ENCODE measurements at places on chromosomes 7 and 10.

GRCh38 chr10:80498833-80499741, 38.6 kb upstream of the SH2D4B start:
- DNase-seq = no peak

DNA sequence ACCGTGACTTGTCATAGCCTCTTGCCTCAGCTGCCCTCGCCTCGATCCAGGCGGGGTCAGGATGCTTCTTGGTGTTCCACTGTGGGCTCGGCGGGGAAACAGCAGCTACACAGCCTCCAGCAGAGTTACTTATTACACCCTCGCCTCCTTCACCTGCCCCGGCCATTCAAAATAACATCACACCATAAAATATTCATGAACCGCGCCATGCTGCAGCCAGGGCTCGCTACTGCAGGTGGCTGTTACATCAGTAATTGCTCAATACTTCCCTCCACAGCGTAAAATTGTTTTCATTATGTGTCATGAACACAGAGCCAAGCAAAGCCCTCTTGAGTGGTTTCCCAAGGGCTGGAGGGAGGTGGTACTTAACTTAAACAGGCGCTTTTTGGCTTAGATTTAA, 241.5 kb upstream of the SP8 start:
- no peak for DNase-seq

- DNase-seq = no peak
Measured at GRCh38 chr7:106616708-106617051, 44.3 kb downstream of the CCDC71L start.

DNA sequence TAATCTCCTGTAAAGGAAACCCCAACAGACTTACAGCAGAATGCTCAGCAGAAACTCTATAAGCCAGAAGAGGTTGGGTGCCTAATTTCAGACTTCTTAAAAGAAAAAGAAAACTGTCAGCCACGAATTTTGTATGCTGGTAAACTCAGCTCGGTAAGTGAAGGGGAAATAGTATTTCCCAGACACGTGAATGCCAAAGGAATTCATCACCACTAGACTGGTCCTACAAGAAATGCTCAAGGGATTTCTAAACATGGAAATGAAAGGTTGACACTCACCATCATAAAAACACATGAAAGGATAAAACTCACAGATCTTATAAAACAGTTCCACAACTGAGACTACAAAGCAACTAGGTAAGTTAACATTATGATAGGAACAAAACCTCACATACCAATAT, 68.6 kb downstream of the GLCCI1 start:
- DNase-seq = no peak

DNA sequence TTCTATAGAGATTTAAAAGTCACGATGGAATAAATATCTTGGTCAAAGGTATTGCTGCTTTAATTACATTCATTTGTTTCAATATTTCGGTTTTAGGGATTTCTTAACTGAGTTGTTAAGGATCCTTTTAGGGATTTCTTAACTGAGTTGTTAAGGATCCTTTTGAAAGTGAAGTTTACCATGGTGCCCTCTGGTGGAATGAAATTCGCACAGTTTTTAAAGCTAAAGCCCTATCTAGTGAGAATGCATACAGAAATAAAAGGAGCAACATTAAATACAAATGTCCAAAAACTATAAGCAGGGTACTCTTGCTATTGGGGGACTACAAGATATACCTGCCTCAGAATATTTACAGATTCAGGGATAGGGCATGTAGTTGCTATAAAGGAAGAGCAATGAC, 193.7 kb downstream of the RNLS start:
- DNase-seq = no peak

GRCh38 chr10:101151395-101151794, 20.3 kb downstream of the TLX1 start:
- no peak for DNase-seq

DNA sequence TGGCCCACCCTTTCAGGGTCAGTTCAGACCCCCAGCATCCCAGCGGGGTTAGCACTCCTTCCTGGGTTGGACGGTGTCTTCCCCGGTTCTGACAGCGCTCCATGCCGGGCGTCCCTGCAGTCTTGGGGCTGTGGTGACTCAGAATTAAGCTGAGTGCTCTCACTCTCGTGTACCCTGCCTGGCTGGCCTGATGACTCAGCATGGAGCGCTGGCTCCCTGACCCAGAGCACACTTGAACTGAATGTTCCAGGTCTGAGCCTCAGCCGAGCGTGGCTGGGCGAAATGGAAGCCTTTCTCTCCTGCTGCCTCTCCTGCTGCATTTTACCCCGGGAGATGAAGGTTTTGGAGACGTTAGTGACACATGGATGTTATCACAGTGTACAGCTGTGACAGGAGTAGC, 7.1 kb downstream of the BAG3 start:
- DNase-seq = no peak

DNA sequence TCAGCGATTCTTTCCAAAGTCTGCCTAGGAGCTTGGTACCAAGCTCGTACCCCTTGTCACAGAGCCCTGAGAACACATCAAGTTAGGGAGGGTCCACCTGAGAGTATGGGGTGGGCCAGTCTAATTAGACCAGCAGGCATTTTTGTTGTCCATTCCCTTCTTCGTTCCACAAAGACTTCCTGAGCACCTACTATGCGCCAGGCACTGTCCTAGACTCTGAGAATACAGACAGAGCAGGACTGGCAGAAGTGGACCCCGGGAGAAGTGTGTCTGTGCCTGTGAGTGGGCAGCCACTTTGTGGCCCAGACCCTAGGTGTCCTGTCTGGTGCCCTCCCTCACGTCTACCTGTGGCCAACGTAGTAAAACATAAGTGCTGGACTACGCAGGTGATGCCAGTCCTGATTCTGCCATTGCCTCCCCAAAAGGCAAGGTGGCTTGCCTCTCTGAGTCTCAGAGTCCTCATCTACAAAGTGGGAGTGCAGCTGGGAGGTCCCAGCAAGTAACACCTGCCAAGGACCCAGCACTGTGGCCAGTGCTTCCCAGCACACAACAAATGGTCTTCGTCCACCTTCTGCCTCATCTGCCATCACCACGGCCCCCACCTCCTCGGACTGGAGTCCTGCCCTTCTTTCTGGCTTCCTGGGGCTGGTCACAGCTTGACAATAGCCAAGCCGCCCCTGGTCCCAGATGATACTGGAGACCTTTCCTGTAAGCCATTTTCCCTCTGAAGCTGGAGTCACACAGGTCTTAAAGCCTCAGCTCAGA, 54.3 kb upstream of the DUSP5 start:
- DNase-seq = no peak

- DNase-seq = no peak
Measured at GRCh38 chr10:110641256-110641655, 2.9 kb upstream of the RBM20 start.

DNA sequence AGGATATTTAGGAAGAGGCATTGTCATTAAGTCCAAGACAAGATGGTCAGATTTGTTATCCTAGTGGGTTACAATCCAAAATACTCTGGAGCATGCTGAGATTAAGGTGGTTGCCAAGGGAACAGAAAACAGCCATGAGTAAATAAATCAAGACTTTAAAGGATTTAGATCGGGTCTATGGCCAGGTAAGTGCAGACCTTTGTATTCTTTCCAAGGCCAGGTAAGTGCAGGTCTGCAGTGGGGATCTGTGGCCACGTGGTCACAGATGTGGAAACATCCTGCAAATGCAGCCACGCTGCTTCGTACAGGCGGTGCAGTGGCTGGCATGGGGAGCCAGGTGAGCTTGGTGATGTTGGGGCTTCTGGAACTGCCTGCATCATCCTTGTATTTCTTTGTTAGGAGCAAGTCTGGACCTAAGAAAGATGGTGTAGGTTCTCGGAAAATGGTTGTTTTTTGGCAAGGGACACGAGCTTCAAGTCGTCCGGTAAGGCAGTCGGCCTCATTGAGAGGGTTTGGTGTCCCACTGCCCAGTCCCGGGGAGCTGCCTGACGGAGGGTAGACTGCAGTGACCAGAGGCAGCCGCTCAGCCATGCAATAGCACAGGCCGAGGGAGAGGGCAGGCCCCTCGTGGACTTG, 21.8 kb downstream of the ZNF775 start:
- DNase-seq = no peak

GRCh38 chr10:47379445-47379785, 4.7 kb downstream of the ZNF488 start:
- DNase-seq = no peak

DNA sequence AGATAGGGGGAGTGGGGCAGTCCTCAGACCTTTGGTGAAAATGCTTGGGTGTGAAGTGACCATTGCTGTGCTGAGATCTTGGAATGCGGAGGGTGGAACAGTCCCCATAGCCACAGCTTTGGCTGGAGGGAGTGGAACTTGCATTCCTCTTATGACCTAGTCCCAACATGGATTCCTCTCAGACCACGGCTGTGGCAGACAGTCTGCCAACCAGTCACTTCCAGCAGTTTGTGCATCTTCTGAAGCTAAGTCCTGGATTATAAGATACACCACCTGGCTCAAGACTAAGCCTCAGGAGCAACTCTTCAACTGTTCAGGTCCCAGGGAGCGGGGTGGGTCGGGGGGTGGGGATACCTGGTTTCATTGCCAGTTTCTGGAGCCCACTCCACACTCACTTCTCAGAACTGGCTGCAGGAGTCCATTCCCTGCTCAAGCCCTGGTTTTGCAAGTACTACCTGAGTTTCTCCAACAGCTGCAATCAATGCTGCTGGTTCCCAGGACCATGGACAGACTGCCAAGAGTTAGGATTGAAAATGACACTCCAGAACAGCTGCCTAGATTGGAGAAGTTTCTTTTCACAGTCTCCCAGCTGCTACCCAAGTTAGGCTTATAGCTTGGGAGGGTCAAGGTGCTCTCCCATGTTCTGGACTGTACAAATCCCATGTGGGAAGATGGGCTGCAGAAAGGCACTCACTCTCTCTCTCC, 29.1 kb upstream of the DGKB start:
- DNase-seq = no peak

DNA sequence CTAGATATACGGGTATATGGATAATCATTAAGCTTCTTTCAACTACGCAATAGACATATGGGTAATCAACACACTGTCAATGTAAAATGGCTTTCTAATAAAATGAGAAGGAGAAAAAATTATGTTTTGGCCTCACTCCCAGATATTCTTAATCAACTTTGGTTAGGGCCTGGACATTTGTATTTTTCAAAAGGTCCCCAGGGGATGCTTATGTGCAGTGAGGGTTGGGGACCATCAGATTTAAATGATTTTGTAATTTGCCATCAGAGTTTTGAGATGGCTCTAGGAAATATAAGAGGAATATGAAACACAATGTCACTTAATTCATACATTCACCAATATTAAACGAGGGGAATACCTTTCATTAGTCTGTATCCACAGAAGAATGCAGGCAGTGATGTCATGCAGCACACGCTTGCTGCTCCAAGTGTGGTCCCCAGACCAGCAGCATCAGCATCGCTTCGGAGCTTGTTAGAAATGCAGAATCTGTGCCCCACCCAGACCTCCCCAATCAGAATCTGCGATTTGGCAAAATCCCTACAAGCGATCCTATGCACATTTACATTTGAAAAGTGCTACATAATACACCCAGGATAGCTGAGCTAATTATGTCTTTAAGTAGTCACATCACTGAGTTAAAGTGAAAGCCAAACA, 75.1 kb downstream of the INHBA start:
- DNase-seq = no peak

- no peak for DNase-seq
Measured at GRCh38 chr7:49845626-49846025, 72.2 kb downstream of the VWC2 start.

GRCh38 chr10:677750-678661, 11.5 kb downstream of the DIP2C start:
- DNase-seq = no peak

GRCh38 chr10:50512743-50513416, 110.9 kb downstream of the SGMS1 start:
- no peak for DNase-seq

DNA sequence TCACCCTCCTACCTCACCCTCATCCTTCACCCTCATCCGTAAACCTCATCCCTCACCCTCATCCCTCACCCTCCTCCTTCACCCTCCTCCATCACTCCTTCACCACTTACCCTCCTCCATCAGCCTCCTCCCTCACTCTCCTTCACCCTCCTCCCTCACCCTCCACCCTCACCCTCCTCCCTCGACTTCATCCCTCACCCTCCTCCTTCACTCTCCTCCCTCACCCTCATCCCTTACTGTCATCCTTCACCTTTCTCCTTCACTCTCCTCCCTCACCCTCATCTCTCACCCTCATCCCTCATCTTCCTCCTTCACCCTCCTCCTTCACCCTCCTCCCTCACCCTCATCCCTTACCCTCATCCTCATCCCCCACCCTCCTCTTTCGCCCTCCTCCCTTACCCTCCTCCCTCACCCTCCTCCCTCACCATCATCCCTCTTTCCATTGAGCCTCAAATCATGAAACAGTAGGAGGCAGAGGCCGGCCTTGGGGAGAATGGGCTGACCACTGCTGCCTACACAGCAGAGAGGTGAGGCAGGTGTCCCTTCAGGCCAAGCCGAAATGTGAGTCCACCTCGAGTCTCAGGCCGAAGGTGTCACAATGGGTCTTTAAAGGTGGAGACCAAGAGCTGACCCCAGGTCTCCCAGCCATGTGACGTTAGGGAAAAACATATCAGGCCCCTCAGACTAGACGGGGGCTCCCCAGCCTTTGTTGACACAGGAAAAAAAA, 53.0 kb downstream of the PDGFA start:
- no peak for DNase-seq

- DNase-seq = no peak
Measured at GRCh38 chr7:92404170-92404614, 43.1 kb upstream of the GATAD1 start.

- no peak for DNase-seq
Measured at GRCh38 chr10:69394020-69394419, 22.7 kb downstream of the TACR2 start.

- DNase-seq = no peak
Measured at GRCh38 chr10:46240684-46241565, 45.9 kb upstream of the ANTXRL start.

DNA sequence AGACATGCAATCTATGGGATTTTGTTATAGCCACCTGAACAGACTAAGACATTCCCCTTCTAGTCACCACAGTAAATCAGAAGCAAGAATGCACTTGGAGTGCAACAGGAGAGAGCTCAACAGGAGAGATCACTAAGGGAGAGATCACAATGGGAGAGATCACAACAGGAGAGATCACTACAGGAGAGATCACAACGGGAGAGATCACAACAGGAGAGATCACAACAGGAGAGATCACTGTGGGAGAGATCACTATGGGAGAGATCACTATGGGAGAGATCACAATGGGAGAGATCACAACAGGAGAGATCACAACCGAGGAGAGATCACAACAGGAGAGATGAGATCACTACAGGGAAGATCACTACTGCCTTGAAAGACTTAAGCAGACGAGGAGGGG, 238.5 kb upstream of the PITRM1 start:
- DNase-seq = no peak

DNA sequence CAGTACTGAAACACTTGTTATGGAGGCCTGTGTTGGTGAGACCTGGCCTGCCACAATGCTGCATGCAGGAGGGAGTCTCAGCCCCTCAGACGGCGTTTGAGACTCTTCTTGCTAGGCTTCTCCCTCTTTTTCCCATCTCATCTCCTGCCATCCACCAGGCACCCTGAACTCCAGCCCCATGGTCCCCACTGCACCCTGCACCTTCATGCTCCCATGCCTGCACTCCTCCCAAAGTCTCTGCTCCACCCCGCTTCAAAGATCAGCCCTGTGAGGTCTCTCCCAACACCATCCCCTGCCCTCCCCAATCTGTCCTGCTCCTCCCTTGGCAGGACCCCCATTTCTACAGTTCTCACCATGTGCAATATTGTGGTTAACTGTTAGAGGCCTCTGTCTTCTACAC, 61.7 kb downstream of the VOPP1 start:
- no peak for DNase-seq
